Activated CD4-positive, alpha-beta memory T cell treated with anti-CD3 and anti-CD28 coated beads for 36 hours (primary cell): ENCODE measurements at places on chromosomes 5 and 9. TPM values are rescaled to one million over a fixed set of nuclear protein-coding genes. Genes with fewer than 3 reads are reported as not detected.

DNA sequence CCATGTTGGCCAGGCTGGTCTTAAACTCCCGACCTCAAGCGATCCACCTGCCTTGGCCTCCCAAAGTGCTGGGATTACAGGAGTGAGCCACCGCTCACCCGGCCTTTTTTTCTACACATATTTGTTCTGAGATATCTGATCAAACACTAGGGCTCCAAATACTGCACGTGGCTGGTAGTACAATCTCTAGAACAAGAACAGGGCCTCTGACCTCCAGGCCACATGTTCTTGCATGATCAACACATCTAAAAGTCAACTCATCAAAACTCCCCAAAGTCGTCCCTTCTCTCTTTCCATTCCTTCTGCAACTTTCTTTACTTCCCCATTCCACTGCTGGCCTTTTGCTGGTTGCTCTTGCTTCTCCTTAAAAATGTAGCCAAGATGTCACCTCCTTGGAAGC, 113.3 kb upstream of the LHFPL2 start:
- no peak for DNase-seq

DNA sequence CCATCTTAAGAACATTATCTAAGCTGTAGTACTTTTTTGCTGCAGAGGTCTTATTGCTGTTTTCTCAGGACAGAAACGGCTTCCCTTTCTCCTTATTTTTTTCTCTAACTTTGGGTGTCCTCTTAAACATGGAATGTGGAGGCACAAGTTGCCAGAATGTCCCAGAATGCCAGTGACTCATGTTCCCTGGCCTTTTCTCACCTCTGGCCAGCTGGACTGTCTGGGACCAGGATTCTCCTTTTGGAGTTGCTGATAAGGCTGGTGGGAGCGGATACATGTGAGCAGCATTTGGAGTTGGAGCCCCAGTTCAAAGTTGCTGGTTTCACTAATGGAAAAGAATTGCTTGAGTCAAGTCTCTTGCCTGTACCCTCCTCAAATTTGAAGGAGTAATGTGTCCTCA, 112.8 kb downstream of the ARHGAP26 start:
- DNase-seq: no peak

DNA sequence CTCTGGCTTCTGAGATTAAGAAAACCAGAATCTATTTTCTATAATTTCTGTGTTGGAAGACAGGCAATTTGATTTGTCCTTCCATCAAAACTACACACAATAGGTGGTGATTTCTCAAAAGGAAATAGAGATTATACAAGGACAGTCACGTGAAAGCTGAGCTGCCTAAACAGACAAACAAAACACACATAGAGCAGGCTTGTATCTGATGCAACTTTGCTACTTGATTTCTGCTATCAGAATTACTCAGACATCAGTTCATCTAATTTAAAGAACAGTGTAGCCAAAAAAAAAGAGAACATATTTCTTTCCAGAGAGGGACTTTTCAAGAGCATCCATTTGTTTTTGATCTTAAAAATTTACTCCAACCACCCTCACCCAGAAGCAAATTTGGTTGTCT, 2128.3 kb upstream of the C9orf72 start:
- no peak for DNase-seq

- no peak for DNase-seq
These were observed 67.0 kb downstream of the ZNF366 start for GRCh38 chr5:72440207-72440638.

DNA sequence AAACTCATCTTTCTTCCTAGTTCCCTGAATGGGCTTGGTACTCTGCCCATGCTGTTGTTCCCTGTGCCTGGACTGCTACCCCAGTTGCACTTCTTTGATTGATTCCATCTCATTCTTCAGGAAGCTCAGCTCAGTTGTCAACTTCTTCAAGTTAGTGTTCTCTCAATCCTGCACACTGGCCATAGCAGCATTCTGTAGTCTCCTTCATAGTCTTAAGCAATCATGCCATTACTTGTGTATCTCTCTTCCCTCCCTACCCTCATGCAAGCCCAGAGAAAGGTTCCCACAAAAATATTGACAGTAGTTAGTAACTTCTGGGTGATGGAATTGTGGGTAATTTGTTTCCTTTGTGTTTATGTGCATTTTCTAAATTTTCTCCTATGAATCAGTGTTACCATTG, 5.5 kb downstream of the KDM4C start:
- DNase-seq: no peak

GRCh38 chr5:12825163-12825562, 920.9 kb upstream of the CTNND2 start:
- DNase-seq: no peak

DNA sequence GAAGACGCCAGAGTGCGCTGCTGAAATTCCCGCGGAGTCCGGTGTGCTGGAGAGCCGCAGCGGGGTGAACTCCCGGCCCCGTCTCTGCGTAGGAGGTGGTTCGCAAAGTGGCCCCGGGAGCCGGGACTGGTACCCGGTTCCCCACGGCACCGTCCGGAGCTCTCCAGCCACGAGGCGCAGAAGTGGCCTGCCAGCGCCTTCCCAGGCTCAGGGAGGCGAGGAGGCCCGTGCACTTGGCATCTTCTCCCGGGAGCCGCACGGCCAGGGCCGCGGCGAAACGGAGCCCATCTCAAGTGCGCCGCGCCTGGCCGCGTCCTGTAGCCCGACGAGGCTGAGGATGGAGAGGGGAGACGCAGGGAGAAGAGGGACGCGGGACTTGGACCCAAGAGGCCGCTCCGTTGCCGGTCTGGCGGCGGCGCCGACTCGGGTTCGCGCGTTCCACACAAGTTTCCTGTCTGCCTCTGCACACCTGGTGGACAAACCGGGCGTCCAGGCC, 1.1 kb upstream of the IRX1 start:
- no peak for DNase-seq

GRCh38 chr5:138573949-138574670, 1.1 kb downstream of the HSPA9 start:
- no peak for DNase-seq

DNA sequence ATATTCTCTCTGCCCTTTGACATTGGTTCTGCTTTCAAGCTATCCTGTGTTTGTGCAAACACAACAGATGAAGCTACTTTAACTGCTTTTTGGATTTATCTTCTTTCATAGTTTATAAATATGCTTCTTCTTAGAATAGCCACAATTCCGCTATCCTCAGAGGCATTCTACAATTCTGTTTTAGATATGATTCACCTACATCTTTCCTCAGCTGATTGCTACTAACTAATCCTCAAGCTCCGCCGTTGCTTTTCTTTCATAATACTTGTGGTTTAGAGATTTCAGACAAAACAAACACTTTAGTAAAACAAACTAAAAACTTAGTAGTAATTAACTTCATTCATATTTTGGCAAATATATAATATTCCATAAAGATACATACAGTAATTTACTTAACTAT, 52.5 kb downstream of the ECPAS start:
- no peak for DNase-seq

DNA sequence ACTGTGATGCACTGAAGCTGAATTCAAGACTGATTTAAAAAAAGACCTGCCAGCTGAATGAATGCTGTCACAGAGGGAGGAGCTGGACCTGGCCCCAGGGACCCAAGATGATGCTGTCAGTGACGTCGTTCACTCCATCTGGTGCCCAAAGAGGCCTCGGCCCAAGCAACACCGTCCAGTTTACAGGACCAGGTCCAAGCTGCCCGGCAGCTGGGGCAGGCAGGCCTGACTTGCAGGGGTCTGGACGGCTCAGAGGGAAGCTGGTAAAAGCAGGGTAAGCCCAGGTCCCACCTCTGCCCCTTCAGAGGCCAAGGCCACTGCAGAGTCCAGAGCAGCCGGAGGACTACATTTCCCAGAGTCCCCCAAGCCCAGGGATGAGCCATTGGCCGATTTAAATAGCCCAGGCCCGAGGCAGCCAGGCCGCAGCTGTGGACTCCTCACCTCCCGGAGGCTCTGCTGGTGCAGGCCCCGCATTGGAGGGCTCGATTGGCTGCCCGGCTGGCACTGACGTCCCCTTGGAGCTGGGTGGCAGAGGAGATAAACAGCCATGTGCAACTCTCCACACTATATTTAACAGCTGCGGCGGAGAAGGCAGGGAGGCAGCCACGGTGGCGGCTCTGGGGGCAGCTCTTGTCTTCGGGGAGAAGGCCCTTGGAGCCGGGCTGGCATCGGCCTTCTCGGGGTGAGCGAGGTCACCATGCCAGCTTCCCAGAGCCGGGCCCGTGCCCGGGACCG, at the start of gene PLPP7:
Gene PLPP7, plus strand, starts transcription at position 423 of the 735 bp plus-strand sequence. Its CDS starts 275 bp downstream, at position 698.
- no peak for DNase-seq

GRCh38 chr5:14557203-14557770, 24.3 kb upstream of the OTULINL start:
- no peak for DNase-seq

DNA sequence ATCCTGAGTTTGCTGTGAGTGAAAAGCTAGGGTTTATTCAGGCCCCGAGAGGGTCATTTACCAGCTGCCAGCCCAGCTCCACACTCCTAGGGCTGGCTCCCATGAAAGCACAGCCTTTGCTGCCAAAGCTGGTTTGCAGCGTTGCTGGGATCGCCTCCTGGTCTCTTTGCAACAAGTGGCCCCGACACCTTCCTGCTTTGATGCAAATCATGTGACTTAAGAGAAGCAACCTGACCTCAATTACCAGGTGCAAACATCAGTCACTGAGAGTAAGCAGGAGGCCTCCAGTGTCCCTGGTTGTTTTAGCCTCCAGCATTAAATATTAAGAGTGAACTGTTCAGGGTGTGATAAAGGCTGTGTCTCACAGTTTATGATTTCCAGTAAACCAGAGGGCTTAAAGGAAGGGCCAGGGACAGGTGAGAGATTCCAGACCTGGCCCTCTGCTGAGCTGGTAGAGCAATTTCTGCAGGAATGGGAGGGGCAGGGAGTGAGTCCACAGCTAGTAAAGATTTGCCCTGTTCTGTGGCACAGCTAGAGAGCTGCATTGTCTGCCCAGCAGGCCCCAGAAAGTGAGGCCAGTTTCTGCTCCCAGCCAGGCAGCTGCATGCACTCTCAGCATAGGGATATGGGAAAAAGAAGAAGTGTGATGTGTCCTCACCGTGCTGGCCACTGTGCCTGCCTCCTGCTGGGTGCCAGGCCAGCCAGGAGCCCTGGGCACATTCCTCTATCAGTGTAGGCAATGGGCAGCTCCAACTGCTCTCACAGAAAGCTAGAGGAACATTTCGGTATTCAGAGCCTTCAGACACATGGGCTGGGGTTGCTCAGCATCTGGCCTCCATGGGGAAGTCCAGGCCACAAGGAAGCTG, 58.0 kb downstream of the SLC22A5 start:
- peak; percentile 79 for DNase-seq

- DNase-seq: no peak
These were observed 2.8 kb upstream of the PTPDC1 start for GRCh38 chr9:94081435-94081834.

- DNase-seq: no peak
These were observed 30.9 kb upstream of the RAI14 start for GRCh38 chr5:34625246-34625645.

- DNase-seq: no peak
These were observed 119.6 kb upstream of the PITX1 start for GRCh38 chr5:135153661-135154060.

GRCh38 chr9:34929506-34930102, 28.5 kb upstream of the PHF24 start:
- peak; percentile 58 for DNase-seq

GRCh38 chr9:89342948-89343347, 24.6 kb downstream of the SECISBP2 start:
- no peak for DNase-seq

DNA sequence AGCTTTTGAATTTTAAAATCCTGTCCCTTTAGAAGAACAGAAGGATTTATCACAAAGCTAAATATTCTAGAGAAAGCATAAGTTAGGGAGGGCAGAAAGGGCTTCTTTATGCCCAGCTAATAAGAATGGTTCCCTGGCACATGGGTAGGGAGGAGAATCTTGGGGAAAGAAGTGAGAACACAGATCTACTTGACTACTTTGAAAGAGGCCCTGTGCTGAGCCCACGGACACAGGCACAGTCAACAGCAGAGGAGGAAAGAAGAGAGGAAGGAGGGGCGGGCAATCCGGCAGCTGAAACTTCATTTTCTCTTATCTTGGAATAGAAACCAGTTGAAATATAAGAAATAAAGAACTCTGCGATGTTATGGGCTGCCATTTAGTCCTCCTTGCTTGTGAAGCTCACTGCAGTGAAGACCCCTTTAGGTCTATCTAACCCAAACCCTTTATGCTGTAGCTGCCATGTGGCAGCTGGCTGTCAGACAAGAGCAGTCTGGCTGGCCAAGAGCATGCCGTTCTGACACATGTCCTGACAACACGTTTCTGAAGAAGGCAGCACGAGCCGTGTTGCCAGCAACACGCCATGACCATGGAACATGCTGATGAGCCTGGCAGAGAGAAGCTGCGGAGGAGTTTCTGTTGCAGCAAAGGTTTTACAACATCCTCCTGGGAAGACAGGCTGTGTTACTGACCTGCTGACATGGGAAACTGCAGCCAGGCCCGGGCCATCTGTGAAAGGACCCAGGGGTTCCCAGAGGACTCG, 34.2 kb downstream of the ABLIM3 start:
- DNase-seq: no peak

- no peak for DNase-seq
These were observed 213.6 kb downstream of the MAPKAP1 start for GRCh38 chr9:125493384-125493783.

DNA sequence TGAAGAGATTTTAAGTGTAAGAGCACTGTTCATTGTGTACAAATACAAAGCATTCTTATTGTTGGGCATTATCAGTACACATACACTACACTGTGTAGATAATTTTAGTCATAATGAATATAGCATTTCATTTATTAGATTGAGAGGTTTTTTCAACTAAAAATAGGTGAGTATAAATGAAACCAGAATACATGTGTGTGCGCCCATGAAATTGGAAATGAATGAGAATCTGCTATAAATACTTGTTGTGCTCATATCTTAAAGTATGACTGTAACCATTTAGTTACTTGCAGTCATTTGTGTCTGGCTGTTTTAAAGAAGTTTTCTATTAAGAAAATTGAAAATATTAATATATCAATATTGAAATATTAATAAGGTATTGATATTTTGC, 189.0 kb upstream of the MEF2C start:
- no peak for DNase-seq

GRCh38 chr5:90131383-90132133, 278.0 kb downstream of the CETN3 start:
- no peak for DNase-seq

GRCh38 chr5:150299571-150300327, 3.0 kb downstream of the ARSI start:
- DNase-seq: no peak

DNA sequence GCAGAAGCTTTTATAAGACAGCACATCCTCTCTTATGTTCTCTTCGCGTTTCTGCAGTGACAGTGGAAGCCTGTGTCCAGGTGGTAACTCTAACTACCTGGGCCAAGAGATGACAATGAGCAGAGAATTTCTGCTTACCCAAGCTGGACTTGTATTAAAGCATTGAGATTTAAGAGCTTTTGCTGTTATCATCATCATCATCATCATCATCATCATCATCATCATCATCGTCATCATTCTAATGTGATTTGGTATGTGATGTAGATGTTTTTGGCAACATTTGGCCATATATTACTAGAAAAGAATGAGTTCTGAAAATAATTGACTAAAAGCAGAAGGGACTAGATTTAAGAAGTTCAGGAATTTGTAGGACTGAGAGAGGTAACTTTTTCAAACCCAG, 401.3 kb downstream of the BRINP1 start:
- DNase-seq: no peak

The HTR1A gene
- not detected for total RNA-seq

The RORB gene
- 0.07 TPM for total RNA-seq

The TRIM14 gene
- 52.7 TPM for total RNA-seq

The PKD2L2 gene
- not detected for total RNA-seq

The NUTM2G gene
- total RNA-seq: not detected

The PLEKHG4B gene
- not detected for total RNA-seq

The RASEF gene
- not detected for total RNA-seq

The C9orf152 gene
- total RNA-seq: not detected

The PCDHGA6 gene
- total RNA-seq: 0.05 TPM

The NFIB gene
- total RNA-seq: not detected

The HTR4 gene
- not detected for total RNA-seq

The SPATA31D4 gene
- not detected for total RNA-seq

The GFRA3 gene
- 0.12 TPM for total RNA-seq
